ENCODE measurements at places on chromosomes 3 and 15.

DNA sequence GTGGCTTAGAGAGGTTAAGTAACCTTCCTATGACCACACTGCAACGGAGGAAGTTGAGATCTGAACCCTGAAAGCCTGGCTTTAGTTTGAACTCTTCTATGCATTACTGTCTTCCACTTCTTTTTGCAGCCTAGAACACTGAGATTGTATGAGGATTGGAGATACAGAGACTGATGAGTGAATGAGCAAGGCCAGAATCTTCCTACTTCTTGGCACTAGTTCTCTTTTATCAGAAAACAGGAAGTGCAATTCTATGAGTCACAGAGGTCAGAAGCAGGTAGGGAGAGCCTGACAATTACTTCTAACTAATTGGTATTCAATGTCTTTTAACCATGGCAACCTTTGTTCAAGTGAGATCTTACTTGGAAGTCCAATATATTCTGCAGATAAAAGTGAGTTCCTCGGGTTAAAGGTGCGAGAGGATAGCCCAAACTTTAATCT lies 219.0 kb downstream of the SHQ1 start:
- DNase-seq, result no peak

DNA sequence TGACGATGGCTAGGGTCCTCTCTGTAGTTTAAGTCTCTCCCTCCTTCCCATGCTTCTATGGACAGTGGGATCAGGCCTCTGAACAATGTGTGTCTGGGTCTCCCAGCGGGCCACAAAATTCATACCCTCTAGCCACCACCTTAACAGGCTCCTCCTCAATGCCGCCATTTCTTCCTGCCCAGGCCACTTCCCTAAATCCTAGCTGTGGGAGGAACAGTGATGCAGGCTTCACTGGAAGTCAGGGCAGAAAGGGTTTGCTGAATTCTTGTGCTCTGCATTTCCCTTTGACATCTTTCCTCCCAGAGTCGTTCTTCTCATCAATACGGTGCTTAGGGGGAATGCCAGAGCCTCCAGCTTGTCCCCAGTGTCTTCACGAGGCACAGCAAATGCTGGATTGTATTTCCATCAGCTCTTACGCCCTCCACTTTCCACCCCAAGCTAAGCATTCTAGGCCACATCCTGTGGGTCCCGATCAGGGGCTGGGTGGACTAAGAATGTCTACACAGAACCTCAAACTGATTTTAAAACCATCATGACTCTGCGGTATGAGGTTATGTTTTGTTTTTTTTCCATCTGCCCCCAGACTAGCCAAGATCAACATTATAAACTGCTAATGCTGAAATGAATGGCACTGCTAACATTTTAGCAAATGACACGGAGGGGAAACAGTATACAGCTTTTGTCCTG lies 11.9 kb upstream of the LDHAL6B start:
- DNase-seq, result no peak

DNA sequence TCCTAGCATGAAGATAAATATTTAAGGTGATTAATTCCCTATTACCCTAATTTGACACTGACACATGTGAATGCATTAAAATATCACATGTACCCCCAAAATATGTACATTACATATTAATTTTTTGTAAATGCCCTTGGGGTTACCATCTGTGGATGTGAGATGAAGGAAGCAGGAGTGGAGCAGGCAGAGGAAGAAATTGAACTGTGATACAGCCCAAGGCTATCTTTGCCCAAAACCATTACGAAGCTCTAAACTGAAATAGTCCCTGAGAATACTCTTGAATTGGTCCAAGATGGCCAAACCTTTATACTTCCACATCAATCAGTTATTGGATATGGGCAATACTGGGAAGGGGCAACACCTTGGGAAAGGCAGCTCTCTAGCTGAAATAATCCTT lies 105.0 kb downstream of the CLASP2 start:
- no peak for DNase-seq

GRCh38 chr3:184584464-184584891 lies 22.9 kb downstream of the EPHB3 start:
- DNase-seq, result no peak

DNA sequence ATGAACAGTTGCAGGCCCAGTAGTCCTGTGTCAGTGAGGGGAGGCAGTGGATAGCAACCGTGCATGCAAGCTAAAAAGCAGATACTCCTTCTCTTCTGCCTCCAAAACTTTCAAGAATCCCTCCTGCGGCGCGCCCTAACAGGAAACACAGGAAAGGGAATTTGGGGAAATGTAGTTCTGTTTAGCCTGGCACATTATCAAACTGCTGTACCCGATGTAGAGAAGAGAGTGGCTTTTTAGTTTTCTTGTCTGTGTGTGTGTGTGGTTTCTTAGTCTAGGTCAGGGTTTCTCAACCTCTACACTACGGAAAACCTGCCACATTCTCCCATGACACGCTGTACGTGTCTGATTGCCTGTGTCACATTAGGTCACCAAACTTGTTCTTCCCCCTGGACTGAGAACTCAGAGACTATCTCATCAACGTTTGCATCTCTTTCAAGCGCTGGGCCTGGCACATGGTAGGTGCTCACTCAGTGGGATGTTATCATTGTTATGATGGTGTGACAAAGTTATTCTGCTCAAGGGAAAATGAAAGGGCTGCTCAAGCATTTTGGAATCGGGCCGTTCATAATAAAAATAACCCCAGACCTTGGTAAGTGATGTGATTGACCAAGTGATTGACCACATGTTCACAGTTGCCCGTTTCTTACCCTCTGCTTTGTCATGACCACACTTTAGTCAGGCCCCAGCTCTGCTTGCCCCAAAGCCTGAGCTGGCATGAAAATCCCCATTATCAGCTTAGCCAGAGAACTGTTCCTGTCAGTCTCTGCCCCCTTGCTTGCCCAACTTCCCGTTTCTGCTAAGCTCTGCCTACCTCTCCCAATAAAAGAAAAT lies 33.2 kb downstream of the TM4SF4 start:
- DNase-seq, result peak; percentile 71

DNA sequence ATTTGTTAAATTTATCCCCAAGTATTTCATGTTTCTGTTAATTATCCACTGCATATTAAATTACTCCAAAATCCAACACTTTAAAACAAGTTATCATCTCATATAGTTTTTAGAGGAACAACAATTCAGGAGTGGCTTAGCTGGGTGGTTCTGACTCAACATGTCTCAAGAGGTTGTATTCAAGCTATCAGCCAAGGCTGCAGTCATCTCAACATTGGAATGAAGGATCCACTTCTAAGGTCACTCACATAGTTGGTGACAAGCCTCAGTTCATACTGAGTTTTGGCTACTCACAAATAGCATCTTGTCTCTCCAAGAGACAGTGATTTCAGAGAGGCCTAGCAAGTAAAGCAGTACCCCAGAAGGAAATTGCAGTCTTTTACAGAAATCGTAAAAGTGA lies 134.7 kb downstream of the NR2E3 start:
- DNase-seq, result no peak

DNA sequence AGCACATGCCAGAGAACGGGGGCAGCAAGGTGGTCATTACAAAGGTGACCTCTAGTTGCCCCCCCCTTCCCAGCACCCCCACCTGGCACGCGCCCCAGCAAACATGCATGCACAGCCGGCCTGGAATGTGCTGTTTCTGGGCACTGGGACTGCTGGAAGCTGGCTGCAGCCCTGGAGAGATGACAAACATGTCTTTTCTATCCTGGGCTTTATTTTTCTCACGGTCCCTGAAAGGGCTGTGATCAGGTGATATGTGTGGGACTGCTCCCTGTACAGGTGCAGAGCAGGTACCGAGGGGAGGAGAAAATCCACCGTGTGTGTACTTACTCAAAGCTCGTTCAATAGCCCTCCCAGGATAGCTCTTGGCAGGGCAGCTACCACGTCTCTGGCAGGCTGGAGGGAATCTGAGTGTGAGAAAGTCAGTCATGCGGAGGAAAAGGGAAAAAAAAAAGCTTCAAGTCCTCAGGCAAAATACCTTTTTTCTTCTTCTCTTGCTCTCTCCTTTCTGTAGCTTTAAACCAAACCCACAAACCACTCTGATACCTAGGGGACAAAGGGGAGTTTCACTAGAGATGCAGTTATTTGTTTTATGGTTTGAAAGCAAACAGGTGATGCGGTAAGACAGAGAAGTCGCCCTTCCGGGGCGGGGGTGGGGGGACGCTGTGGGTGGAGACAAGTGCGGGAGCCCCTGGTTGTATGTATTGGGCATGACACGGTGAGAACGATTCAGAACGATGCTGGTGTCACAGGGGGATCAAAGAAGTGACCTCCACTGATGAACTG lies 5.0 kb upstream of the HES1 start:
- no peak for DNase-seq

GRCh38 chr3:113255100-113255853 lies 43.9 kb downstream of the BOC start:
- DNase-seq, result no peak

- DNase-seq, result no peak
Observed at GRCh38 chr3:65551945-65552344, 486.8 kb downstream of the MAGI1 start.

DNA sequence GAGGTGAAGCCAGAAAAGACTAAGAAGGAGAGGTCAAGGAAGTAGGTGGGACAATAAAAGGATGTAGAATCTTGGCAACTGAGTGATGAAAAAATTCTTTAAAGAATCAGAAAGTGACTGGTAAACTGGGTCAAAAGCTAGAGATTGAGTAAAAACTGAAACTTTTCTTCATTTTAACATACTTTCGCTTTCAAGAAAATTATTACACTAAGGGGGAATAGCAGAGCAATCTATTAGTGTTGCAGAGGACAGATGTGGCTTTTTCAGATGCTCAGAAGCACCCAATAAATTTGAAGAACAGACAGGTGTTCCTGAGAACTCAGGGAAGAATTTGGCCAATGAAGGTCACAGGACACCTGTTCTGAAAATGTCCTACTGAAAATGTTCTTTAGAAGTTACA lies 805.4 kb upstream of the ALCAM start:
- DNase-seq, result no peak

DNA sequence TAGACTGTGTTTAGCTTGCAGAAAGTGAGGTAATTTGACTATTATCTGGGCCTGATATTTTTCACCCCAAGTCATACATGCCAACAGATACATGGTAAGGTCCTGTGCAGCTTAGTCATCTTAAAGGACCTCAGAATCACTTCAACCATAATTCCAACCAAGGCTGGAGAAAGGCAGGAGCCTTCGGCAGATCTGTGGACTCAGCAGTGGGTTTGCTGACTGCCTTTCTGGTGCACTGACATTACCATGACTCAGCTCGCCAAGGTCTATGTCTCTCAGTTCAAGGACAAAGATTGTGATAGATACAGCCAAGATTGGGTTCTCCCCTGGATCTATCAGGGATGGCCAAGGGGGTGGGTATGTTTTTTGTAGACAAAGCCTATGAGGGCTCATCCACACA lies 32.7 kb downstream of the LYZL4 start:
- DNase-seq, result no peak

GRCh38 chr3:168427835-168428475 lies 332.2 kb upstream of the GOLIM4 start:
- no peak for DNase-seq

- DNase-seq, result peak; percentile 85
Observed at GRCh38 chr3:170809007-170809974, 60.7 kb downstream of the RPL22L1 start.

GRCh38 chr3:33314993-33315392 lies 37.8 kb downstream of the FBXL2 start:
- no peak for DNase-seq

DNA sequence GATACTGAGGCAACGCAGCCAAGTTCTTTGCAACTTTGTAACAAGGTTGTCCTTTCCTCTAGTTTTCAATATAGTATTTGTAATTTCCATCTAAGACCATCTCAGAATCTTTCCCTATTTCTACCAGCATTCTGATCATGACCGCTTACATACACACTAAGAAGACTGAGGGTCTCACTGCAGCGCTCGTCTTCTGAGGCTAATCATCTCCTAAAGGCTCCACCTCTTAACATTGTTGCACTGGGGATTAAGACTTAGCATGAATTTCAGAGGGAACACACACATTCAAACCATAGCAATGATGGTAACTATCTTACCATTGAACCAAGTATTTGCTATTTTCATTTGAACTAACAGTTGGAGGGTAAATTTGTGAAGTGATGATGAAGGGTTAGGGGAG lies 463.3 kb upstream of the CCDC54 start:
- DNase-seq, result no peak

GRCh38 chr3:111594205-111594604 lies 941 bp downstream of the ZBED2 start:
- no peak for DNase-seq

GRCh38 chr3:190883973-190884832 lies 21.7 kb upstream of the GMNC start:
- peak; percentile 50 for DNase-seq

GRCh38 chr3:48130321-48130904 lies 57.8 kb downstream of the CDC25A start:
- DNase-seq, result peak; percentile 89

- DNase-seq, result no peak
Observed at GRCh38 chr15:80404761-80405553, 775 bp downstream of the ARNT2 start.

DNA sequence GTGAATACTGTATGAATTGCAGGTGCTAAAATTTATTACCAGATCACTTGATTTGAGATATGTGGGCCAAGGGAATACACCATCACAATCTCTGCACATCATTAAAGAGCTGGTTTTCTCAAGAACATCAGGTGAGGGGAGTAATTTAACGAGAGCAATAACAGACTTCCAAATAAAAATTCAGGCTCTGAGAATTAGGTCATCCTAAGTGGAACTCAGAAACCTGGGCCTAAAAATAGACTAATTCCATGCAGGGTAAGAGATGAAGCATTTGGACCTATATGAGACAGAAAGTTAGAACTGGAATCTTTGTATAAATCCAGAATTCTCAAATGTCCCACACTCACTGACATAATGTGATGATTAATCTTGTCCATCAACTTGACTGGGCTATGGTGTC lies 331.1 kb downstream of the ZNF621 start:
- DNase-seq, result no peak

DNA sequence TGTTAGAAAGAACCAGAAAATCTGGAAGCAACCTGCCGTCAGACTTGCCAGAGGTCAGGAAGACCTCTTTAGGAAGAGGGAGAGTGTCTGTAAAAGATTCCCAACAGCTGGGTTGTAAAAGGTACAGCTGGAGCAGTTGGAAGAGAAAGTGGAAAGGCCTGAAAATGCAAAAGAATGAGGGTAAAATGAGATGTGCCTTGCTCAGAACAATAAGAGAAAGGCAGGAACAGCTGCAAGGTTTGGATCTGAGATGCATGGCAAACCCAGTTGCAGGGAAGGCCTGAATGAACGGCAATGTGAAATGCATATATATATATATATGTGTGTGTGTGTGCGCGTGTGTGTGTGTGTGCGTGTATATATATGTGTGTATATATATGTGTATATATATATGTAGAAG lies 88.1 kb downstream of the ZIC1 start:
- no peak for DNase-seq

GRCh38 chr3:122562923-122563716 lies 980 bp downstream of the PARP9 start:
- no peak for DNase-seq

DNA sequence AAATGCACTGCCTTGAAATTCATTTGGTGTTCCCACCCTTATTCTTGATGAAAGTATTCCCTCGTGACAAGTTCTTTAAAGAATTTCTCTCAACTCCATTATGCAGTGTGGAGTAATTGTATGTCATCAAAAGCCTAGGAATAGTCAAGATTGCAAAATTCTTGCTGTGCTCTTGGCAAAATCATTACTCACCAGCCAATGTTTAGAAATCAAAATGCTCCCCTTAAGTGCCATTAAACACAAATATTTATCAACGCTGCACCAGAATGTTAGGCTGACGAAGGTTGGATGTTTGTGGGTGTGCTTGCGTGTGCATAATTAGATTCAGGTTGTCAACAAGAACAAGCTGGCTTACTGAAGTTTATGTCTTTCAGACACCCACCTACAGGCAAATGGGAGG lies 40.5 kb downstream of the SST start:
- peak; percentile 95 for DNase-seq

- no peak for DNase-seq
Observed at GRCh38 chr15:63258658-63259057, 18.7 kb upstream of the APH1B start.
